ENCODE measurements at places on chromosomes 2 and 18.

DNA sequence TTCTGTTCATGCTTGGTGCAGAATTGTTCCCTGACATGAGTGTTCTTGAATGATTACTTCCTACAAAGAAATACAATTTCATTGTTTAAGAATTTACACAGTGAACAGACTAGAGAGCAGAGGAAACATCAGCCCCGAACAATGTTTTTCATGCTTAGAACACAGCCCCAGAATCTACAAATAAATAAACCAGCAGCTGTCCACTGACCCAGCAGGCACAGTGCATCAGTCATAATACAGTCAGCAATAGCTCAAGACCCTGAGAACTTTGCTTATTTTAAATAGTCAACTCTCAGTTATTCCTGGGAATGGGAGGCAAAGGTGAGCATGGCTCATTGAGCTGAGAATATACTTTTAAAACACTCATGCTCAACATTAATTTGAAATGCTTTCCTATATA, 38.4 kb downstream of the XIRP2 start:
- no peak for DNase-seq

DNA sequence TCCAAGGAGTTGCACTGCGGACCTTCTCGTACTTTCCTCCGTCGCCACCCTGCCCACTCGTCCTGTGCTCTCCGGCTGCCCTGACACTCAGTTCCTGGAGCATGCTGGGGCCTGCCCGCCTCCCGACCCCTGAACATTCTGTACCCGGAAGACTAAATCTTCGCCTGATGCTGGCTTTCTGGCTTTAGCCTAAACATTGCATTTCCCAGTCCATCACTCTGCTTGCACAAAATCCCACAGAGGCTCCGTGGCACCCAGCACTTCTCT, 550 bp upstream of the SFXN5 start:
- DNase-seq: no peak

GRCh38 chr2:88834866-88835265, 143.4 kb downstream of the RPIA start:
- no peak for DNase-seq

- DNase-seq: no peak
These were observed 184.2 kb upstream of the SLC35G4 start for GRCh38 chr18:11425211-11425610.

GRCh38 chr2:138777996-138778395, 2.2 kb downstream of the NXPH2 start:
- no peak for DNase-seq

DNA sequence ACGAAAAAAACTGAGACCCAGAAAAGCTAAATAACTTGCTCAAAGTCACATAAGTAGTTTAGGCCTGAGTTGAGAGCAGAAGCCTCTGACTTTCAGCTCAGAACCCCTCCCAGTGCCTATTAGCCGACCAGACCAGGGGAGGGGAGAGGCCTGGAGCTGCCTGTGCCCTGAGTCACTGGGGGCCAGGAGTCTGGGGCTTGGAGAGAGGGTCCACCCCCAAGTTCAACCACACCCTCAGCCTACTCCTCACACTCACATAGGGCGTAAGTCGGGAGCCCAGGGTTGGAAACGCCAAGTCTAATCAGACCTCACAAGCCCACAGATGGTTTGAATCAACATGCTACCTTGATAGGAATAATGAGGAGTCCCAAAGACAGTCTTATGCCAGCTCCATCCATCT, 12.6 kb upstream of the PKDCC start:
- DNase-seq: no peak

DNA sequence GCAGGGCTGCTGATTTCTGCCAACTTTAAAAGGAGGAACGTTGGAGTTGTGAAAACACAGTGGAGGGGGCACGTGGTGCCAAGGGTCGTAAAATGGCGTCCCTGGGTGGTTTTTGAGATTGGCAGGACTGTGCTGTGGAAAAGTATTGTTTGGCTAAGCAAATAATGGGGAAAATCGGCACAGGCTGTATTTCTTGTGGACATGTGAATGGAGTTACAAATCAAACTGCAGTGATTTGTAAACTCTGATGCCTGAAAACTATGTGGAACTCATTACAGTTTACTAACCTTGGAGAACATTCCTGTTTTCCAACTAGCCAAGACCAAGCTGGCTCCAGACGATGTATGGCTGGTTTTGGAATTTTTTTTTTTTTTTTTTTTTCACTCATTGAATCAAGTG, 68.7 kb downstream of the KCTD1 start:
- DNase-seq: no peak

GRCh38 chr2:96939415-96939814, 47.0 kb downstream of the FAM178B start:
- no peak for DNase-seq

DNA sequence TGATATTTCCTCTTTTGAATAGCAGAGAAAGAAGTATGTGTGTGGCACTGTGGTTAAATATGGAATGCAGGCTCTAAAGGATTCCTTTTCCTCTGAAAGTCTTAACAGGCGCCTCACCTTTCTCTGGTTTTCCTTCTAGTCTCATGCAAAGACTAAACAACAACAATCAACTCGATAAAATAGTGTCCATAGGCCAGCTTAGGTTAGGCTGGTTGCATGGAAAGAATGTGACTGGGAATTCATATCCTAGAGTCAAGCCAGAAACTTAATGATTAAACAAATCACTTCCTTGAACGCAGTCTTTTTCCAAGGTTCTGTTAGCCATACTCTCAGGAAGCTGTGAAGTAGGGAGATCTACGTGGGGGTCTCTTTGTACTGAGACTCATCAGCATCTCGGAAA, 800.8 kb upstream of the ID2 start:
- DNase-seq: no peak

GRCh38 chr2:79275863-79276262, 116.3 kb upstream of the REG3A start:
- DNase-seq: no peak

- DNase-seq: no peak
These were observed 126.8 kb downstream of the GLI2 start for GRCh38 chr2:120862201-120863060.

GRCh38 chr2:220194630-220195584, 567.5 kb downstream of the SLC4A3 start:
- no peak for DNase-seq

GRCh38 chr18:34742891-34743341, 32.8 kb downstream of the DTNA start:
- DNase-seq: no peak

DNA sequence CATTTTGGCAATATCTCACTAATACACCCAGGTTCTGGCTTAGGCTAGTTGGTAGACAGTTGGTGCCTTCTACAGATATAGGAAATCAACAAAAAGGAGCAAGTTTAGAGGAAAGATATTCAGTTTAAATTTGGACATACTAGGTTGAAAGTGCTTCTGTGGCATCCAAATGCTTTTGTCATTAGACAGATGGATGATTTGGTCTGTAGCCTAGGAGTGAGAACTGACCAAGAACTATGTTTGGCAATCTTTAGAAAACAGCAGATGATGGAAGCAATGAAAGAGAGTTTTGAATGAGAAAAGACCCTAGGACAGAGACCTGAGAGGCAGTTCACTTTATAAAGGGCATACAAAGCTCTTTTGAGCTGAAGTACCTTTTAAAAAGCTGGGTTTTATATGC, 201.3 kb upstream of the FSHR start:
- no peak for DNase-seq

DNA sequence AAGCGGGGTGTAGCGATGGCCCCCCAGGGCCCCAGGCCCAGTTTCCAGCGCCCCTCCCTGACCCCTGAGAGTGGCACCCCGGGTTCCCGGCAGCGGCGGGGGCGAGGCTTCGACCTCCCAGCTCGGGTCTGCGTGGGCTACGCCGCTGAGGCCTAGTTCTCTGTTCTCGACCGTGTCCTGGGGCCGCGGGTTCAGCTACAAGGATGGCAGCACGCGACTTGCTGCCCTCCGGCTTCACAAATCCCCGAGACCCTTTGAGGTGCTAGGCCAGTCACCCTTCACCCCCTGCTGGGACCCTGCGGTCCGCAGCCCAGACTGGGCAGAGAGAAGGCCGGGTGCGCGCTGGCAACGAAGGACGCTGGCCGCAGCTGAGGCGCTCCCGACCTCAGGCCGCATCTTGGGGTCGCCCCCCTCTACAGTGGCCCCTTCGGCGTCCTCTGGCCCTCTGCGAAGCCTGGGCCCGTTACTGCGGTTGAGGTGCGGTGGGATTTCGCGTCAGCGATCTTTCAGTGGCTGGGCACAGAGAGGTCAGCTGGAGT, 1.2 kb downstream of the OTX1 start:
- no peak for DNase-seq

DNA sequence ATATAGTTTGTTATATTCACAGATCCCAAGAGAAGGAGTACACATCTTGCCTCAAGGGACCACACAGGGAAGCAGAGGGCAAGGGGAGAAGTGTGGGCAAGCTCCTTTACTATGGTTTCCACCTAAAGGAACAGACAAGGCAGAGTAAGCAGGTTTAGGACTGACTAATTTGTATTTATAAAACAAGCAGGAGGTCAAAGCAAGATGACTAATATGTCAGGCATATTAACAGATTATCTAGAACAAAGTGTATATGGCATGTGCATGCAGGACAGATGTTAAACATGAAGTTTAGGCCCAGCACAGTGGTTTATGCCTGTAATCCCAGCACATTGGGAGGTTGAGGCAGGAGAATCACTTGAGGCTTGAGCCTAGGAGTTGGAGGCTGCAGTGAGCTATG, 3.7 kb upstream of the LRP2 start:
- DNase-seq: no peak

DNA sequence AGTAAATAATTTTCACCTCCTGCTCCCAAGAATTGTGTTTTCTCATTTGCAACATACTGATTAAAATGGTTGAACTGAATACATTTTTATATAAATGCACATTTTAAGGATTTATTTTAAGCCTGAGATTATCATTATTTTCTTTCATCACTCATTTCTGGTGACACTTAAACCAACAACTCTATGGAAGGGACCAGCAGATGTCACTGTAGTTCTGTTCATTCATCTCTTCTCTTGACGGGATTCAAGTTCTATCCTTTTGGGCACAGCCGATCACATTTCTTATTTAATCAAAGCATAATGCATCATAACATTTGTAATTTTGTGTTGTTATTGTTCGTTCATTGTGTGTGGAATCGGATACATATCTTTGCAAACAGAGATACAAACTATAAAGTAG, 417.9 kb downstream of the HRH4 start:
- no peak for DNase-seq

DNA sequence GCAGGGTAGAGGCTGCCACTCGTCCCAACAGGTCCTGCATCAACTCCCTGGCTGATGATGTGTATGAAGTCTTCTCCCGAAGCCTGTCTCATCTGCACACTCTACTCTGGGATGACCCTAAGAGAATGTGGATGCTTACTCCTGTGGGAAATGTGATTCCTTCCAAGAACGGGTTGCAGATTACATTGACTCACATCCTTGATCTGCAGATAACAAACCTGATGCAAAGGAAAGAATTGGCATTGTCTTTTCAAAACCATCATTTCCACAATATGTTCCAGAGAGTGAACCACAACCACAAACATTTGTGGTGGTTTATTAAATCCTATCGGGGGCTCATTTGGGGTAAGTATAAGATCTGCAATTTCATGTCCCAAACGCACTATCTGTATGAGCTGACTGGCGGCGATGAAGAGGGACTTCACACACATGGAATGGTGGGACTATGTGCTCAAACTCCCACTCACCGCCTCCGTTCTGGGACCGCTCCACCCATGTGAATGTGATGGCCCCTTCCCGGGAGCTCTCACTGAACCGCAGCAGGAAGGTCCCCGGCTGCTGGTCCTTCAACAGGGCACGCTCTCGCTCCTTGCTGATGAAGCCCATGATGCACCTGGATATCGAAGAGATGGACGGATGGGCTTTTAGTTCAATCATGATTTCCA, 35.5 kb downstream of the STAT1 start:
- no peak for DNase-seq

DNA sequence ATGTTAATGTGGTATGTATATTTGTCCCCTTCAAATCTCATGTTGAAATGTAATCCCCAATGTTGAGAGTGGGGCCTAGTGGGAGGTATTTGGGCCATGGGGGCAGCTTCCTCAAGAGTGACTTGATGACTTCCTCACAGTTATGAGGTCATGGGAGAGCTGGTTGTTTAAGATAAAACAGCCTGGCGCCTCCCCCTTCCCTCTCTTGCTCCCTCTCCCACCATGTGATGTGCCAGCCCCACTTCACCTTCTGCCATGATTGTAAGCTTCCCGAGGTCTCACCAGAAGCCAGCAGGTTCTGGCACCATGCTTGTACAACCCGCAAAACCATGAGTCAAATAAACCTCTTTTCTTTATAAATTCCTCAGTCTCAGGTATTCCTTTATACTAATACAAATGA, 258.3 kb upstream of the POU3F3 start:
- no peak for DNase-seq

DNA sequence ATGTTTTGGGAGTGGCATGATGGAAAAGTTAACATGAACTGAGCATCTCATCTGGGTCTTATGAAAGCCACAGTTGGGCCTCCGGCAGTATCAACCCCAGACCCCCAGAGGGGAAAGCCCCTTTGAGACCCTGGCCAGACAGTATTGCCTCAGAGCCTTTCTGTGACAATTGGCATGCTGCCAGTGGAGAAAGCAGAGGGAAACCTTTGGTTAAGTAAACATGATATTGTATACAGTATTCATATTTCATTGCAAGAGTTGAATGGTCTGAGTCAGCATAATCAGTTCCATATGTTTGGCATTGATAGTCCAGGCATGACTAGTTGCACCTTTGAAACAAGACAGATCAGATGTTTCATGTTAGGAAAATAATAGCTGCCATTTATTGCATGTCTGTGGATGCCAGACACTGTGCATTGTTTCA, 20.0 kb downstream of the MERTK start:
- DNase-seq: no peak

DNA sequence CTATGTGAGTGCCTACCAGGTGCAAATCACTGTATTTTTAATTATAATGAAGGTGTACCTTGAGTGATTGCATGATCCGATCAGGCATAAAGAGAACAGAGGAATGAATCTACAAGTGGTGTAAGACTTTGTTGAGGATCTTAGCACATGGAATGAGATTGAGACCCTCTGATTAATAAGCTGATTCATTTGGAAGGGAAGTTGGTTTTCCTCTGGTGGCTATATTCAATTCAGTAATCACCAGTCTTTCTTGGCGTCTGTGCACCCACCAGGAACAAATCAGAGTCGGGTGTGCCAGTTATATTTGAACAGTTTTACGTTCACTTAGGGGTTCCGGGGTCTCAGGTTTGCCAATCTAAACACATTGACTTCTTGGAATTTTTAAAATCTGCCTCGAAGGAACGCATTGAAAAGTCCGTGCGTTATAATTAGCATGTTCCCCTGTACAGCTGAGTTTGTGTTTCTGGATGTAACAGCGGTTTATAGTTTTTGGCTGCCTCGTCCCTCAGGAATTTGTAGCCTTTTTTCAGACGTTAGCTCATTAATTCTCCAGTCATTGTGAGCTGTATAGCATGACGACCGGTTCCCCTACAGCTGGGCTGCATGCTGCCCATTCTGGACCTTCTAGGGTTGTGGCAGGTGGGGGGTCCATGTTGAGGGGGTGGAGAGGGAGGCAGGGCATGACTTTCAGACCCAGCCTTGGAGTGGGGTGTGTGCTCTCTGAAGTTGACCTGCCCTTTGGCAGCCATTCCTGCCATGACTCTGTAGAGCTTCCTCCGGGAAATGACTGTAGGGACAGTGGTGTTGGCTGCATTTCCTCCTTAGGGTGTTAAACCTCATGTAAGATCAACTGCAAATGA, 20.3 kb downstream of the MYO1B start:
- no peak for DNase-seq

All from GOT3 (cell line).